Osteoblast (primary cell): ENCODE measurements at places on chromosomes 1 and 21. TPM values are rescaled to one million over a fixed set of nuclear protein-coding genes. Genes with fewer than 3 reads are reported as not detected.

AJAP1 gene
- total RNA-seq: 0.29 and 1.1 TPM in 2 replicates

USP33 gene
- 89.8 and 101 TPM in 2 replicates for total RNA-seq

NBPF4 gene
- total RNA-seq: under 0.01 TPM in 1 of 2 replicates, not detected in the other

HSPA6 gene
- 0.36 and 0.88 TPM in 2 replicates for total RNA-seq

PLA2G2C gene
- total RNA-seq: not detected in 2 replicates

EXOSC10 gene
- 43.4 and 49.5 TPM in 2 replicates for total RNA-seq

SEC16B gene
- 2.9 and 3.3 TPM in 2 replicates for total RNA-seq

RHCE gene
- 0.72 and 0.88 TPM in 2 replicates for total RNA-seq

CACHD1 gene
- total RNA-seq: 5.1 and 6.8 TPM in 2 replicates

CGN gene
- not detected in 2 replicates for total RNA-seq

DMBX1 gene
- not detected in 2 replicates for total RNA-seq

OVAAL gene
- total RNA-seq: not detected in 2 replicates

LCA5L gene
- total RNA-seq: 2.2 and 2.9 TPM in 2 replicates

LIPI gene
- not detected in 2 replicates for total RNA-seq

C2CD4D gene
- total RNA-seq: not detected in 2 replicates

ETS2 gene
- total RNA-seq: 2.7 and 4.0 TPM in 2 replicates

HSD11B1 gene
- 0.88 and 1.8 TPM in 2 replicates for total RNA-seq

CASQ1 gene
- 0.29 and 0.36 TPM in 2 replicates for total RNA-seq

CD84 gene
- 0.29 and 0.36 TPM in 2 replicates for total RNA-seq

FBLIM1 gene
- total RNA-seq: 108 and 121 TPM in 2 replicates

CLCN6 gene
- 21.0 and 22.4 TPM in 2 replicates for total RNA-seq

OPTC gene
- total RNA-seq: not detected in 2 replicates

CAPN8 gene
- not detected in 2 replicates for total RNA-seq

CD244 gene
- total RNA-seq: not detected in 2 replicates

TNFRSF25 gene
- total RNA-seq: 3.3 and 5.0 TPM in 2 replicates

ARHGEF16 gene
- not detected in 2 replicates for total RNA-seq

CHD5 gene
- total RNA-seq: under 0.01 TPM in 1 of 2 replicates, not detected in the other

MATN1 gene
- total RNA-seq: under 0.01 TPM in 1 of 2 replicates, not detected in the other

SLC2A5 gene
- total RNA-seq: 11.2 and 22.4 TPM in 2 replicates

WLS gene
- total RNA-seq: 54.3 and 65.1 TPM in 2 replicates

SPATA21 gene
- not detected in 2 replicates for total RNA-seq

DPH2 gene
- 10.3 and 15.6 TPM in 2 replicates for total RNA-seq

MYCL gene
- 0.72 and 0.88 TPM in 2 replicates for total RNA-seq

ERG gene
- total RNA-seq: 0.29 and 1.1 TPM in 2 replicates

CREB3L4 gene
- 7.2 and 8.8 TPM in 2 replicates for total RNA-seq

OSBPL9 gene
- total RNA-seq: 87.9 and 96.4 TPM in 2 replicates

F13B gene
- total RNA-seq: under 0.01 TPM in 1 of 2 replicates, not detected in the other

WNT4 gene
- under 0.01 TPM in 1 of 2 replicates, not detected in the other for total RNA-seq

PLEKHA6 gene
- total RNA-seq: 0.29 and 0.36 TPM in 2 replicates

SV2A gene
- 20.3 and 23.2 TPM in 2 replicates for total RNA-seq
